ENCODE measurements at places on chromosomes 3 and 15.

DNA sequence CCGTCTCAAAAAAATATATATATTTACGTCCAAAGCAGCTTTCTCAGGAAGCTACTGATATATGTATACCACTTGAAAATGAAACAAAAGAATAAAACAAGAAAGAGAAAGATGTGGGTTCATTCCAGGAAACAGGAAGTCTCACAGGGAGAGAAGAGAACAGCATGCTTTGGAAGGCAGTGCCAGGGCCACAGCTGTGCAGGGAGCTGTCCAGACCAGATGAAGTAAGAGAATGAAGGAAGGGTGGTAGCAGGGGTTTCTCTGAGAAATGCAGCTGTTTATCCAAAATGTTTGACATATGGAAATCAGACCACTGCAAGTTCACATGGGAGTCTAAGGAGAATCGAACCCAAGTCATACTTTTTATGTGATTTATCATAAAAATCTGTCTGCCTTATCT, 8.9 kb upstream of the GPR27 start:
- DNase-seq, result no peak

DNA sequence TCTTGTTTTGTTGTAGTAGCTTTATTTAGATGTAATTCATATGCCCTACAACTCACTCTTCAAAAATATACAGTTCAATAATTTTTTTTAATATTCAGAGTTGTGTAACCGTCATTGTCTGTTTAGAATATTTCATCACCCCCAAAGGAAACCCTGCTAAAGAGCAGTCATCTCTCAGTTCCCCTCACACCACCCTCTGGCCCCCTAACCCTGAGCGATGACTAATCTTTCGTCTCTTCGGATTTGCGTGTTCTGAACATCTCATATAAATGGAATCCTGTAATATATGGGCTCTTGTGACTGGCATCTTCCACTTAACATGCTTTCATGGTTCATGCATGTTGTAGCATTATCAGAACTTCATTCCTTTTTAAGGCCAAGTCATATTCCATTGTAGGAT, 183.8 kb downstream of the ATG7 start:
- no peak for DNase-seq

DNA sequence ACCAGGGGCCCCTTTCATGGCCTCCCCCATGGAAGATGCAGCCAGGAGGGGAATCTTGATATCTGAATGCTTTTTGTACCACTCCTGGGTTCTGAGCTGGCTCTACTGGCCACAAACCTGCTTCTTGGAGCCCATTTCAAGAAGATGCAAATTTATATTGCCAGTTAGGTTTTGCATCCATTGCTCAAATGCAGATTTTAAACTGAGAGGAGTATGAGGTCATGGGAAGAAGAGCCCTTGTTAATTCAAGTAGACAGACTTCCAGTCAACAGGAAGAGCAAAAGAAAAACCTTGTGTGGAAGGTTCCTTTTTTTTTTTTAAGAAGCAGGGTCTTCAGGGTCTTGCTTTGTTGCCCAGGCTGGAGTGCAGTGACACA, 133.5 kb downstream of the PDZRN3 start:
- DNase-seq, result no peak

- DNase-seq, result no peak
These were observed 47.7 kb downstream of the PCCB start for GRCh38 chr3:136297826-136298225.

GRCh38 chr15:59892985-59893384, 111.1 kb upstream of the FOXB1 start:
- peak; percentile 73 for DNase-seq

DNA sequence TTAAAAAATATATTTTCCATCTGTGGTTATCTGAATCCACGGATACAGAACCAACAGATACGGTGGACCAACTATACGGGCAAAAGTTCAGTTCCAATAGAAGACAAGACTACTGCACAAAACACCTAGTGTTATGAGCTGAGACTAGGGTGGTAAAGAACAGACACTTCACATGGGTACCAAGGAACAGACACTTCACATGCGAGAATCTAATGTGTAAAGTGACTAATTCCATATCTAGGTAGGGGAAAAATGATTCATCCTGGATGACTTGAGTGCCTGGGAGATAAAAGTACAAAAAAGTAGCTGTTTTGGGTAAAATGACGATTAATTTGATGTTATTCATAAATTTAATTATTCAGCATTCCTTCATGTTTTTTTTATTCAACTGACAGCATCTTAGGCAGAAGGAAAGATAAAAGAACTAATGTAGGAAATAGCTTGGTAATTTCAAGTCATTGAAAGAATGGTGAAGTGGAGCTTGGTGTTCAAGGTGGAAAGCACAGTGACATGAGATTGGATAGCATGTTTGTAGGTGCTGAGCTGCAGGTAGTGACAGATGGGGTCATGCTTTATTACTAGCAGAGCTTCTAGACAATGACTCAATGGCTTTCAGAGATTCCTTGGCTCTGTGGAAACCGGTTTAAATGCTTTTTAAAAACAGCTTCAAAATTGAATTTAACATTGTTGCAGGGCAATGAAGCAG, 5.2 kb downstream of the CD200 start:
- DNase-seq, result no peak

DNA sequence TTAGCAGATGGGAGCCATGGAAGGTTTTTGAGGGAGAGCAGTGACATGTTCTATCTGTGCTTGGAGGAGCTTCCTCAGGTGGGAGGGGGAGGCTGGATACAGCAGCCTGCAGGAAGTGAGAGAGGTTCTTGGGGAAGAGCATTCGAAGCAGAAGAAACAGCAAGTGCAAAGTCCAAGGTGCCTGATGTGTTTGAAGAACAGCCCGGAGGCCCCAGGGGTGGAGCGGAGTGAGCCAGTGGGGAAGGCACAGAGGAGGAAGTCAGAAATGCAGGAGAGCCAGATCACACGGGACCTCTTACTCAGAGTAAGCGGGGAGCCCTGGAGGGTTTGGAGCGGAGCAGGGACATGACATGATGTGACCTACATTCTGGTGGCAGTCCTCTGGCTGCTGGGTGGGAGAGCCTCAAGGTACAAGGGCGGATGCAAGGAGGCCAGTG, 10.8 kb downstream of the ITGA11 start:
- DNase-seq, result peak; percentile 67

DNA sequence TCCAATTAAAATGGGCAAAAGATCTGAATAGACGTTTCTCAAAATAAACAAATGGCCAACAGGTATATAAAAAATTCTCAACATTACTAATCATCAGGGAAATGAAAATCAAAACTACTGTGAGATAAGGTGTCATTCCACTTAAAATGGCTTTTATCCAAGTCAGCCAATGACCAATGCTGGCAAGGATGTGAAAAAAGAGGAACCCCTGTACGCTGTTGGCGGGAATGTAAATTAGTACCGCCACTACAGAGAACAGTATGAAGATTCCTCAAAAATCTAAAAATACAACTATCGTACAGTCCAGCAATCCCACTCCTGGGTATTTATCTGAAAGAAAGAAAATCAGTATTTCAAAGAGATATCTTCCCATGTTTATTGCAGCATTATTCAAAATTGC, 176.9 kb upstream of the STT3B start:
- DNase-seq, result no peak

DNA sequence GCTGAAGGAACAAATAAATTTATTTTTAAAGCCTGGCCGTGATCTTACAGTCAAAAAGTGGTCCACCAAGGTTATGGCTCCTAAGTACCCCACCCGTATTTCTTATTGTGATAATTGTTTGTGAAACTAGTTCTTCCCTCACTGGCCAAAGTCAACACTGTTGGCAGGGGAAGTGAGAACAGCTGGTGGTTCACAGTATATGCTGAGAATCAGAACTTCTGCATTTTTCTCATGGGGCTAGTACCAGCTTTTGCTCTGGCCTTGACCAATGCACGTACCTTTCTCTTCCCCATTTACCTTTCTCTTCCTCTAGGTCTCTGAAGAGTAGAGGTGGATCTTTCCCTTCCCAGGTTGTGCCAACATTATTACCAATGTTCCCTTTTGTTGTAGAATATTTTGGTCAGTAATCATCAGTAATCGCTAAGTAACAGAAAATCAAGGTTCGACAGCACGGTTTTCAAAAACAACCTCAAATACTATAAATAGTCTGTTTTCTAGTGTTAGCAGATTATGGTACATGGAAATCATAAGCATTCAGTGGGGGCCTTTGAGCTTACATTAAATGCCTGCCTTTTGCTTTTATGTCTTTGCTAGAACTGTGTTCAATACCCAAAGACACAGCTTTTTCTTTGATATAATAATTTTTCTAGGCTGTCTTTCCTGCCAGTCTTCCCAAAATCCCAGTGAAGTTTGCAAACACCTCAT, 268.0 kb downstream of the LPP start:
- no peak for DNase-seq

- DNase-seq, result no peak
These were observed 3.7 kb upstream of the LSG1 start for GRCh38 chr3:194675680-194676079.

DNA sequence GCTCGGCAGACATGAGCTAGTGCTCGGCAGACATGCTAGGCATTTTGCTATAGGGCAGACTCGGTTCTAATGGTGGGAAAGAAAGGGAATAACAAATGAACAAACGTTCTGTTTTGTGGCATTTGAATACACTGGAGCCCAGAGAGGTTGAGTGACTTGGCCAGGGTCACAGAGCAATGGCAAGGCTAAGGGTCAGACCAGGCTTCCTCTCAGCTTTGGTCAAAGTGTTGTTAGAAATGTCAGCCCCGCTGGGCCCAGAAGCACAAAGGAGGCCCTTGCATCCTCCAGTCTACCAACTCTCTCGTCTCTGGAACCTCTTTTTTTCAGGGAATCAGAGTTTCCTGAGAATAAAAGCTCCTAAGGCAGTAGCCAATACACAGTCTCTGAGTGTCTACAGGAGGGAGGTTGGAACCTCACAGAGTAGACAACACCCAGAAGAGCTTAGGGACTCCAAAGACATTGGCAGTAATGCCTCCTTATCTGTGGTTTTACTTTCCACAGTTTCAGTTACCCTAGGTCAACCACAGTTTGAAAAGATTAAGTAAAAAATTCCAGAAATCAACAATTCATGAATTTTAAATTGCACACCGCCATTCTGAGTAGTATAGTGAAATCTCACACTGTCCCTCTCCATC, 47.3 kb downstream of the SSUH2 start:
- no peak for DNase-seq

- DNase-seq, result no peak
These were observed 31.2 kb downstream of the DPH6 start for GRCh38 chr15:35514759-35515158.

GRCh38 chr3:174219738-174220137, 639.4 kb upstream of the NAALADL2 start:
- no peak for DNase-seq

GRCh38 chr15:80635953-80636352, 59.2 kb upstream of the ABHD17C start:
- DNase-seq, result no peak

- peak; percentile 92 for DNase-seq
These were observed at the start of gene HDGFL3 for GRCh38 chr15:83207660-83208366. Gene HDGFL3, minus strand, starts transcription at chr15:83207823. Its CDS starts 409 bp downstream, at chr15:83207414.

- DNase-seq, result no peak
These were observed 175.0 kb downstream of the PDZRN3 start for GRCh38 chr3:73449774-73450173.

DNA sequence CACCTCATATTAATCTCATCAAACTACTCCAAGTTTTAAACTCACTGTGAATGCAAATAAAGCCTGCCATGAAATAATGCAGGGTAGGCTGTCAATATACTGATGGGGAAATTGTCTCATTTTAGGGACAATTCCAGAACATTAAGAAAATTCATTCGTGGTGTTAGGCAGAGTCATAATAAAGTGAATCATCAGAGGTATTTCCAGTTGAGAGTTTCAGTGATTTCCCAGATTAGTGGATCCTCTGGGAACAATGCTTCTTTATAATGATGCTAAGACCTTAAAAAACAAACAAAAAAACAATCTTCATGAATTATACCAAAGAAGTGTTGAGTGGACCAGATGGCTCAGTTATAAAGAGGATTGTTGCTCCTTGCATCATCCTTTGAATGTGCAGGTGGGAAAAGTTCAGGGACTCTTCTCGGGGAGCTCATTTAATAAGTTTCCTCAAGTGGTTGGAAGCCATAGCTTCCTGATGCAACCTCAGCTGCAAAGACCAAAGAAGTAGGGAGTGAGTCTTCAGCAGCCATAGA, 360.9 kb upstream of the TRIM42 start:
- DNase-seq, result no peak

- DNase-seq, result no peak
These were observed 30.0 kb downstream of the XXYLT1 start for GRCh38 chr3:195240939-195241338.

- no peak for DNase-seq
These were observed 68.3 kb downstream of the IFT80 start for GRCh38 chr3:160330690-160331089.

DNA sequence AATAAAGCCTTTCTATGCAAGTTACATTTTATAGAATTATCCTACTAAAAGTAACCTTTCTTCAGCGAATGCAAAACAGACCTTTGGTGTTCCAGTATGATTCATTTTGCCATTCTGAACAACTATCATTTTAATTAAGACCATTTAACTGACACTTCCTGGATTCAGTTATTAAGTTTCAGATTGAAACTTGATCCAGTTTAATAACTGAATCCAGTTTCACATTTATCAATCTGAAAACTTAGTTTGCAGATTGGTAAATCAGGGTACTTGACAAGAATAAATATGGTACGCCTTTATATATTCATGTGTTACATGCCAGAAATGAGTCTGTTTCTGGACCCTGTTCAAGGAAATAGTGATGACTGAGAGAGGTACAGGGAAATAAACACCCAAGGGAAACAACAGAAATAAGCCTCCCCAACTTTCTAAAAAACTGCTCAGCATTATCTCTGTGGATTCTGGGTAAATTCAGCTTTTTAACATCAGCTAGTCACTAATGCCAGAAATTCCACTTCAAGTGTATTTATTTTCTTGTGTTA, 23.3 kb upstream of the NFKBIZ start:
- DNase-seq, result no peak

- DNase-seq, result no peak
These were observed 3.5 kb downstream of the NAALADL2 start for GRCh38 chr3:174862666-174863065.

- DNase-seq, result no peak
These were observed 3.3 kb downstream of the ZWILCH start for GRCh38 chr15:66508293-66508883.

DNA sequence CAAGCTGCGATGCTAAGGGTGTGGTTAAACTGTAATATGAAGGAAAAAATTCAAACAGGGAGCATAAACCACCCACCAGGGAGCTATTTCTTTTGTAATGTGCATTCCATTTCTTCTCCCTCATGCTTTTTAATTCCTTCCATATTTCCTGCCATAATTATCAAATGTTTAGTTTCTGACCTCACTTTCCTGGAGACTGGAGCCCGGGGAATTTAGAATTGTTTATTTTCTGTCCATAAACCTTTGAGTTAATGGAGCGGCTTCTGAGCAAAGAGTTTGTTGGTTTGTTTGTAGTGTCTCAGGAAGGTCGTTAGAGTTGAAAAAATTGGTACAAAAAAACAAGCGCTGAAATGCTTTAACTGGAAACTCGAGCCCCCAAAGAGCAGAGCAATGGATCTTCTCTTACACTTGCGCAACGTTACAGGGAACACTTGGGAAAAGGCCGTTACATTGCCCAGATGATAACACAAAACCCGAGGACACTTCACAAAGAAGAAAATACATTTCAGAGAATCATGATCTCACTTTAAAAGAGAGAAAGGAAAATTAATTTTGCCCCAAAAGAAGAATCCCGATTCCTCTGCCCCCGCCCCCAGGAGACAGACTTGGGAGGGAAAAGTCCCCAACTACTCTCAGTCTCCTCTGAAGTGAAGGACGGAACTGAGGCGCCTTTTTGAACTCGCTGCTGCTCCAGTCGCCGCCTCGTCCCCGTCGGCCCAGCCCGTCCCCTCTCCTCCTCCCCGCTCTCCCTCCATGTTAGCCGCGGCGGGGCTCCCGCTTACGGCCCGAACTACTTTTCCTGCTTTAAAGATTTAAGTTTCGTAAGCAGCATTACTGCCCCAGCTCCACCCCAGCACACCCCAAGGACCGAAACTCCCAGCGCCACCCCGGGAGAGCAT, 842 bp downstream of the FSTL1 start:
- DNase-seq, result peak; percentile 81
